Activated naive CD8-positive, alpha-beta T cell treated with anti-CD3 and anti-CD28 coated beads, Interleukin-2, amount 10 ng/mL, durations not matched to agents 7 days and 5 days (primary cell): ENCODE measurements at places on chromosomes 3 and 15. TPM values are rescaled to one million over a fixed set of nuclear protein-coding genes. Genes with fewer than 3 reads are reported as not detected.

DNA sequence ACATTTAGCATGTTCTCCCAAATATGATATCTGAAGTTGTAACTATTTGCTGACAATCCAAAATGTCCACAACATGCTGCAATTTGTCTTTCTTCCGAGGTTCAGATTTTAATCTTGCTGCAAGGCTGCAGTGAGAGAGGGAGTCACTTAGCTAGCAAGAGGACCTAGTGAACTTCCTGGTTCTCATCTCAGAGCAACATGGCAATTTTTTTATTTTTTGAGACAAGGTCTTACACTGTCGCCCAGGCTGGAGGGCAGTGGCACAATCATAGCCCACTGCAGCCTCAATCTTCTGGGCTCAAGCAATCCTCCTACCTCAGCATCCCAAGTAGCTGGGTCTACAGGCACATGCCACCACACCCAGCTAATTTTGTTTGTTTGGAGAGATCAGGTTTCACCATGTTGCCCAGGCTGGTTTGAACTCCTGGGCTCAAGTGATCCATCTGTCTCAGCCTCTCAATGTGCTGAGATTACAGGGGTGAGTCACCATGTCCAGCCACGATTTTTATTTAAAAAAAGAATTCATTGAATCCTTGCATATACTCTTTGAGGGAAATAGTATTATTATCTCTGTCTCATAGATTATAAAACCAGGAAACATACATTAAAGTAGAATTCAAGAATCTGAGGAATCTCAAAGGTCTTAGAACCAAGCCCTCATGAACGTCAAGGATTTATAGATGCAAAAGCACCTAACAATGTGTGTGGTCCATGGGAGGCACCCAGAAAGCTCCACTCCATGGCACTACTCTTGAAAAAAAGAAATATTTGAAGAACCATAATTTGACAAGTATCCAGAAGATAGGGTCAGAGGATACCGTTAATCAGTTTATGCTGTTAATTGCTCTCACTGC lies 9.1 kb downstream of the HDC start:
- H3K36me3 ChIP-seq, result peaks cover 2% of the 10 kb centered on the region
- peaks cover 41% of the 10 kb centered on the region for H3K4me1 ChIP-seq
- no peak overlapping the region for H3K27ac ChIP-seq
- no peaks in the 10 kb centered on the region for H3K27me3 ChIP-seq

The GOLGA8T gene
- total RNA-seq, result 1.5 TPM

DNA sequence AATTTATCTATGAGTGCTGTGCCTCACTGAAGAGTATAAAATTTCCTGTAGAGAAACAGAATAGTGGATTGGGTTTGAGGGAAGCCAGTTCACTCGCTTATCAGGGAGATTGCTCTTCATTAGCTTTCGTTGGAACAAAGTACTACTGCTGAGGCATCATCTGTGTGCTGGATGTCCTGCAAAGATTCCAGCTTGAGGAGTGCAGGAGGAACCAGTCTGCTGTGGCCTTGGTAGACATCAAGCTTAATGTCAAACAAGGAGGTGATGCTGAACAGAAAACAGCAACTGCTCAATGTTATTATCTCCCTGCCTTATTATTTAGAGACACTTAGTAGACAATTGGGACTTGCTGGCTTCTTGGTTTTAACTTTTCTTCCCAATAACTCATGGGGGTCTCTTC lies 297.5 kb upstream of the DPH6 start:
- H3K27me3 ChIP-seq, result peaks cover 2% of the 10 kb centered on the region
- no peaks in the 10 kb centered on the region for H3K4me1 ChIP-seq
- no peak overlapping the region for H3K4me3 ChIP-seq
- no peak for DNase-seq
- H3K27ac ChIP-seq, result no peak overlapping the region

- no peaks in the 10 kb centered on the region for H3K36me3 ChIP-seq
- DNase-seq, result no peak
- peaks cover 4% of the 10 kb centered on the region for H3K4me1 ChIP-seq
- H3K4me3 ChIP-seq, result no peak overlapping the region
- H3K27me3 ChIP-seq, result peaks cover under 1% of the 10 kb centered on the region
- H3K27ac ChIP-seq, result no peak overlapping the region
These were observed 26.9 kb downstream of the BFSP2 start for GRCh38 chr3:133426721-133427120.

DNA sequence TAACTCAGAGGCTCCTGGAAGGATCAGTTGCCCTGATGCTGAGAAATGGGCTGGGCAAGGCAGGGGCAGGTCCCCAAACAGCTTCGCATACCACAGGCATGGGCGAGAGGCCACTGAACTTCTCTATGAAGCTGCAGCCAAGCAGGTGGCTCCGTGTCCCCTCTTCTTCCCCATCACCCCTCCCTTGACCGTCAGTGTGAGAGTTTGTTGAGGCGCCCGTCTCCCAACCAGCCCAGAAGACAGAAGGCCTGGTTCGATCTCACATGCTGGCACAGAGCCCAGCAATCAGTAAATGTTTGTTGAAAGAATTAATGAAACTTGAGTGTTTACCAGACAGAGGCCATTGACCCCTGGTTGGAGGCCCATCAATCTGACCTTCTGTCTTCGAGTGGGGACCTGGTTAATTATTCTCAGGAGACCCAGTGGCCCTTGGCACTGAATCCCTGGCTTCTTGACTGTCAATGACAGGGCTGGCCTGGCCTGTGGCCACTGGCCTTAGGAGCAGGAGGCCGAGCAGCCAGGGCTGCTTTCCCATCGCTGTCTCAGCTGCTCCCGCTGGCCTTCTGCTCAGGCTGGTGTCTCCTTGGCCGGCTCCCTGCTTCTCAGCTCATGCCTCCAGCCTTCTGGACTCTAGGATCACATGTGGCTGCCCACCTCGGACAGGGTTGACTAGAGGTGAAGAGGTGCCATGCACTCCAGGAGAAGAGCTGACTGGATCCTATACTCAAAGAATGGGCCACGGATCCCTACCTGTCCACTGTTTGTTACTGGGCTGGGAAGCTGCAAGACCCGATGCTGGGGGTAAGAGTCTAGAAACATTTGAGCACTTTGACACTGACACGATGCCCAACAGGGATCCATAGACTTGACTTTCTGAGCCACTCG lies 113.4 kb downstream of the ASB7 start:
- DNase-seq, result no peak
- H3K4me1 ChIP-seq, result no peaks in the 10 kb centered on the region
- H3K36me3 ChIP-seq, result no peaks in the 10 kb centered on the region

- peaks cover 1% of the 10 kb centered on the region for H3K4me1 ChIP-seq
- no peak overlapping the region for H3K4me3 ChIP-seq
- H3K27ac ChIP-seq, result no peak overlapping the region
- DNase-seq, result no peak
- no peaks in the 10 kb centered on the region for H3K36me3 ChIP-seq
These were observed 69.2 kb upstream of the CSTA start for GRCh38 chr3:122255757-122256439.

- H3K36me3 ChIP-seq, result peaks cover 2% of the 10 kb centered on the region
- peaks cover 16% of the 10 kb centered on the region for H3K4me1 ChIP-seq
- H3K4me3 ChIP-seq, result peak overlapping the region; percentile 77
These were observed 2.2 kb downstream of the SMAD6 start for GRCh38 chr15:66704019-66704802.

DNA sequence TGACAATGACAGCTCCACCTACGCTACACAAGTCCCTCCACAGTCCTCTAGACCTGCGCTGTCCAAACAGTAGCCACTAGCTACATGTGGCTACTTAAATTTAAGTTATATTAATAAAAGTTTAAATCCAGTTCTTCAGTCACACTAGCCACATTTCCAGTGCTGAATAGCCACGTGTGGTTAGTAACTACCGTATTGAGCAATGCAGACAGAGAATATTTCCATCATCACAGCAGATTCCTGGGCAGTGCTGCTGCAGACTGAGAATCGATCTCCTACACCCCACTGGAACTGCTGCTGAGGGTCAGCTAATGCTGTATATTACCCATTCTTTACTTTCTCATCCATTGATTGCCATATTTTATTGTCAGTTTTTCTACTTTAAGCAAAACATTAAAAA lies 40.9 kb downstream of the HDC start:
- H3K27me3 ChIP-seq, result no peaks in the 10 kb centered on the region
- no peaks in the 10 kb centered on the region for H3K4me1 ChIP-seq
- no peak overlapping the region for H3K4me3 ChIP-seq
- peaks cover 32% of the 10 kb centered on the region for H3K36me3 ChIP-seq
- no peak overlapping the region for H3K27ac ChIP-seq

DNA sequence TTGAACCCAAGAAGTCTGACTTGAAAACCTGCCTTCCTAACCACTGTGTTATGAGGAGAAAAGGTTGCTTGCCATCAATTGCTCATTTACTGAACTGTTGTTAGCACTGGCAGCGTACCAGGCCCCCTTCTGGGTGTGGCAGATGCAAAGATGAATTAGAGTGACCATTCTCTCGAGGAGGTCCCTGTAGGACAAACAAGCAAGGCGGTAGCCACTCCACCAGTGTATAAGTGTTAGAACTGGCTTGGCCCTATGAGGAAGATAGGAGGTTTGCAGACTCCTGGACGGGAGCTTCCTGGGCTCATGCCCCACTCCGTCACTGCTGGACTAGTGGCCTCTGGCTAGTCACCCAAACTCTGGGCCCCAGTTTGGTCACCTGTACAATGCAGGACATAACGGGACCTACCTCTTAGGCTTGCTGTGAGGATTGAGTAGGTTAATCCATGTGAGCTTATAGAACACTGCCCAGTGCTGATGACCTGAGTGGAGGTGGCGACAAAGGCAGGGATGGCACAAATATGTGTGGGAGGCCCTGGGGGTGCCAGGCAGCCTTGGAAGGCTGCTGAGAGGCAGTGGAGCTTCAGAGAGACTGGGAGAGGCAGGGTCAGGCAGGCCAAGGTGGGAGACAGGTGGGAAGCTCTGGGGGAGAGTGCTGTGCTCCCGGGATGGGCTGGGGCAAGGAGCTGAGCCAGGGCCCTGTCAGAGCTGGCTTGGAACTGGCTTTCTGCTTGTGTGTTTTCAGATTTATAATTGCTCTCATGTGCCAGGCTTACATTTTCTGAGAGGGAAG lies 145.9 kb downstream of the DNAJB8 start:
- no peak overlapping the region for H3K27ac ChIP-seq
- peaks cover 15% of the 10 kb centered on the region for H3K4me1 ChIP-seq
- H3K4me3 ChIP-seq, result no peak overlapping the region
- H3K36me3 ChIP-seq, result no peaks in the 10 kb centered on the region

The PLSCR5 gene
- total RNA-seq, result not detected

DNA sequence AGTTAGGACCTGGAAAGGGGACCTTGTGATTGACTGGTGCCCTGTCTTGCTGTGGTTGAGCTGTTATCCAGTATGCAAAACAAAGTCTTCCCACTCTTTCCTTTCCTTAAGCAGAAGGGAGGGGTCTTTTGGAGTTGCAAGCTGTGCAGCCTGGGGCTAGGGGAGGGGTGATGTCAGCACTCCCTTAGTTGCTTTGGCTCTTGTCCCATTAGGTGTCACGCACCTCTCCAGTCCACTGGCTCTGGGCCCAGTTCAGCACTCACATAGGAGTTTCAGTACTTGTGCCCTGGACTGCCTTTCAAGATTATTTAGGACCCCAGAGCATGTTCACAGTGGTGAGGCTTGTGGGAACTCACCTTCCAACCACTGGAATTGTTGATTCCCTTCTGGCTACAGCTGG lies 238.5 kb downstream of the DOCK3 start:
- H3K36me3 ChIP-seq, result no peaks in the 10 kb centered on the region
- H3K27ac ChIP-seq, result no peak overlapping the region
- DNase-seq, result no peak
- H3K4me1 ChIP-seq, result no peaks in the 10 kb centered on the region
- H3K27me3 ChIP-seq, result peaks cover 18% of the 10 kb centered on the region
- no peak overlapping the region for H3K4me3 ChIP-seq

DNA sequence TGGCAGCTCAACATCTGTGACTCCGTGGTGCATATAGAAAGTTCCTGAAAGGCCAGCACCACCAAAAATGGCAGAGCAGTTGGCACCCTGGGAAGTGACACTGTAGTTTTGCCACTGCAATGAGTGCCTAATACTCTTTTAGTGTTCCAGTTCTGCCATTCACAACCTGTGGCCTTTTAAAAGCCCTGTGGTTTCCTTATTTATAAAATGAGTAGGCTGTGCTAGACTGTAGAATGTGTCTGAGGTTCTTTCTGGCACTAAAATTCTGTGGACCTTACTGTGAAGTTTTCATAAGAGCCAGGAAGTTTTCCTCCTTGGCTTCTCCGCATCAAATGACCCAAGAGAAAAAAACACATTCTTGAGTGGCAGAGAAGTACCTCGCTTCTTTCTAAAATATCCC lies 74.1 kb downstream of the MME start:
- no peaks in the 10 kb centered on the region for H3K4me1 ChIP-seq
- DNase-seq, result no peak
- H3K4me3 ChIP-seq, result no peak overlapping the region
- no peaks in the 10 kb centered on the region for H3K27me3 ChIP-seq

The RPSA gene
- 1,296 TPM for total RNA-seq

DNA sequence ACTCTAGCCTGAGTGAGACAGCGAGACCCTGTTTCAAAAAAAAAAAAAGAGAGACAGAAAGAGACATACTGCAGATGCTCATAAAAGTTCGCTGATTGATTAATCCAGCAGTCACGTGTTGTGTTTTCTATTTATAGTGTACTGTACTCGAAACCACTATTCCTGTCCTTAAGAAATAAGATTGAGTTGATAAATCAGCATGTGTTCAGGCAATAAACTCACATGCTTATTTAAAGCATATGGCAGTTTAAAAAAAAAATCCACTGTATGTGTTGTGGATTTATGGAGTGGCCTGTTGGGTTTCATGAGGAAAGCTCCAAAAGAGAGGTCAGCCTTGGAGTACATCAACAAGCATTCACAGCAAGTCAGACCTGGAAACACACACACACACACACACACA lies 17.7 kb downstream of the RPL22L1 start:
- H3K36me3 ChIP-seq, result no peaks in the 10 kb centered on the region
- no peak for DNase-seq
- no peak overlapping the region for H3K27ac ChIP-seq
- peaks cover 19% of the 10 kb centered on the region for H3K27me3 ChIP-seq

GRCh38 chr15:59636184-59636583 lies 21.1 kb downstream of the GTF2A2 start:
- H3K27ac ChIP-seq, result no peak overlapping the region
- no peak for DNase-seq
- peaks cover 7% of the 10 kb centered on the region for H3K36me3 ChIP-seq
- peaks cover 8% of the 10 kb centered on the region for H3K27me3 ChIP-seq

The SLC28A2 gene
- total RNA-seq, result not detected

The TGM4 gene
- not detected for total RNA-seq

The REC114 gene
- total RNA-seq, result not detected

DNA sequence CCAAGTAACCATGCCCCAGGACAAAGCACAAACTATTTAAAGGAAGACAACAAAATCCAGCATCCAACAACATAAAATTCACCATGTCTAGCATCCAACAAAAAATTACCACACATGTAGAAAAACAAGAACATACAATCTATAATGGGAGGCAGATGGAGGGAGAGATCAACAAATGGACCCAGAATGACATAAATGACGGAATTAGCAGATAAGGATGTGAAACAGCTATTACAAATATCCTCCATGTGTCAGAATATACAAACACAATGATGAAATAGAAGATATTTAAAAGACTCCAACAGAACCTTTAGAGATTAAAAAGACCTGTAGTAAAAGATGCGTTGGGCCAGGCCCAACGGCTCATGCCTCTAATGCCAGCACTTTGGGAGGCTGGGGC lies 10.8 kb downstream of the LYSMD4 start:
- H3K27ac ChIP-seq, result no peak overlapping the region
- H3K4me1 ChIP-seq, result peaks cover 32% of the 10 kb centered on the region
- no peak overlapping the region for H3K4me3 ChIP-seq
- no peaks in the 10 kb centered on the region for H3K27me3 ChIP-seq

- H3K4me3 ChIP-seq, result no peak overlapping the region
- peaks cover 4% of the 10 kb centered on the region for H3K36me3 ChIP-seq
- H3K27ac ChIP-seq, result no peak overlapping the region
- H3K4me1 ChIP-seq, result no peaks in the 10 kb centered on the region
- H3K27me3 ChIP-seq, result no peaks in the 10 kb centered on the region
These were observed 55.5 kb upstream of the SKIL start for GRCh38 chr3:170302008-170302407.

The PLA2G4E gene
- not detected for total RNA-seq

The NEK11 gene
- total RNA-seq, result 3.8 TPM
